ENCODE measurements at places on chromosomes 13 and 19.

DNA sequence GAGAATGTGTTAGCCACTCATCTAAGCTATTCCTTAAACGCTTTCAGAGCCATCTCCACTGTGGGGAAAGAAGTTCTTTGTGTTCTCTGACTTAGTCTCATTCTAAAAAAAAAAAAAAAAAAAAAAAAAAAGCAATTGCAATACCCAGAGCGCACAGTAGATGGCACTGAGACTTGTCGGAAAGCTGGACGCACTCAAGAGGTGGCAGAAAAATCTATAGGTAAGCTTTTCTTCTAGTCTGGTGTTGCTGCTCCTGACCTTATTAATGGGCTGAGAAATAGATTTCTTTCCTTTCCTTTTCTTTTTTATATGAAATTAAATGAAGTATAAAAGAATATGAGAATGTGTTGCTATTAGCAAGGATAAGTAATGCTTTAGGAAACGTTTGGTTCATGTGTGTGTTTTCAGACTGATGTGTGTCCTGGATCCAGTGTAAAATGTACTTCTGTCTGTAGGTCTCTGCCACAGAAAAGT is 4.7 kb upstream of the GJB2 start:
- DNase-seq = no peak

- DNase-seq = no peak
Measured at GRCh38 chr13:96781141-96781540, 213.1 kb downstream of the OXGR1 start.

DNA sequence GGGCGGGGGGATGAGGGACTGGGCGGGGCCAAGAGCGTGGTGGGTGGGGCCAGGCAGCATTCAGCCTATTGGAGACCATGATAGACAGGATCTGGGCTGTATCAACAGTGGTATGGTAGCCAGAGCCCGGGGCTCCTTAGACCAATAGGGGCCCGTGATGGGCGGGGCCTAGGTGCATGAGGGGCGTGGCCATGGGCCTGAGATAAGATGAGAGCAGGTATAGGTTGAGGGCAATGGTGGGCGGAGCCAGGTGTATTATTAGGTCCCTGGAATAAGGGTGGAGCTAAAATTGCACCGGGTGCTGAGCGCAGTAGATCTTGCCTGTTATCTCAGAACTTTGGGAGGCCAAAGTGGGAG is 5.3 kb downstream of the ABCA7 start:
- DNase-seq = no peak

DNA sequence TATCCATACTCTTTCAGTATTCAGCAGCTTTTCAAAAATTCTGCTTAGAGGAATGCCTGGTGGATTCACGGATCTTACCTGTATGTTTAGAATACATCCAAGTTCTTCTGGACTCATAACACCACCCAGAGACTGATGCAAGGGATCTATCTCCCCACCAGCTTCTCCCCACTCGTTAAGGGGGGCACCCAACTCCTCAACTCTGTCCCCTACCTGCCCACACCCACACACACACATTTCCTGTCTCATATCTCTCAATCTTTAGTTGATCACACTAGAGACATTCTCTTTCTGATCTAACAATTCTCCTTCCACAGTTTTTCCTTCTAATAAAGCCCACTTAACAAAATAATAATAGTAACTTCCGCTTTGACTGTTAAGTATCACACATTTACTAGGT is 110.1 kb downstream of the DLEU7 start:
- DNase-seq = no peak

GRCh38 chr19:50651174-50651573 is 1.9 kb downstream of the C19orf81 start:
- DNase-seq = no peak

DNA sequence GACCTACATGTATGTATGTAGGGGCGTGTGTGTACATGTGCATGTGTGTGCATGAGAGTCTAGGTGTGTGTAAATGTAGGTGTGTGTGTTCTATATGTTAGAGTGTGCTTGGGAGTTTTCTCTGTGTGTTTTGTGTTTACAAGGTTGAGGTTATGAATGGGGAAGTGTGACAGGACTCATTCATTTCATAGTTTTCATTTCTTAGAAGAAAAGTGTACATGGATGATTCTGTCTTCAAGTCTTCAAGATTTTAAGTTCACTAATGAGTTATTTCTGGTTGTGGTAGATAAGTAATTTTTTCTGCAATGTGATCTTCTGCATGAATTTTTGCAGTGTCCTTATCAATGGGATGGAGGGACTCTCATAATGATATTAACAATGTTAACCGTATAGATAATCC is 118.2 kb upstream of the SLC10A2 start:
- no peak for DNase-seq

GRCh38 chr19:20478936-20479335 is 86.6 kb downstream of the ZNF737 start:
- no peak for DNase-seq
